ENCODE measurements at places on chromosomes 11 and 22.

- no peak for DNase-seq
These were observed 90.0 kb downstream of the PRMT3 start for GRCh38 chr11:20477418-20478090.

DNA sequence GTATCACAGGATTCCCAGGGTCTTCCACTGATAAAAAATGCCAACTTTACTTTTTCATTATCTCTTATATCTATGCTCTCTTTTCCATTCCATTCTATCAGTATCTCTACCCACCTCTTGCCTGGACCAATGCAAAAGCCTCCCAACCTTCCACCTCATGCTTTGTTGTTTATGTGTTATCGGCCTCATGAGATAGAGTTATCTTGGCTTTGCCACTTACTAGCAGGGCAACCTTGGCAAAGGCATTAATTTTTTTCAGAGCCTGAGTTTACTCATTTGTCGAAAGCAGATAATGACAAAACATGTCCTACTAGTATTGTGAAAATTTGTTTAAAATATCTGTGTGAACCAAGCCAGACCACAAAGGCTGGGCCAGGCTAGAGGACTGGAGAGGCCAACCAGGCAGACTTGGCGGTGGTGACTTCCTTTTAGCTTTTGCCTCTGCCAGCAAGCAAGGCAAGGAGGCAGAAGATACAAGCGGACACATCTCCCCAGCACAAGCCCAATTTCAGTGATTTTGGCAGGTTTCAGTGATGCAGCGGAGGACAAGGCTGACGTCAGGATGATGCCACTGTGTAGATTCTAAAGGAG is 106.9 kb downstream of the ADAMTS15 start:
- DNase-seq: no peak

DNA sequence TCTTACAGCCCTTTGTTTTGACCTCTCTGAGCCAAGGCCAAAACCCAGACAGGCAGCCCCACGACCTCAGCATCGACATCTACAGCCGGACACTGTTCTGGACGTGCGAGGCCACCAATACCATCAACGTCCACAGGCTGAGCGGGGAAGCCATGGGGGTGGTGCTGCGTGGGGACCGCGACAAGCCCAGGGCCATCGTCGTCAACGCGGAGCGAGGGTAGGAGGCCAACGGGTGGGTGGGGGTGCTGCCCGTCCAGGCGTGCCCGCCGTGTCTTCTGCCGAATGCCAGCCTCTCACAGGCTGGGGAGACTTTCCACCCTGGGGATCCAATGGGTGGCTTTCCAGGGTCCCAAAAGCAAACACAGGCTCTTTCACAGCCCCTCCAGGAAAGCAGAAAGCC is 37.1 kb upstream of the PPP6R3 start:
- DNase-seq: no peak

DNA sequence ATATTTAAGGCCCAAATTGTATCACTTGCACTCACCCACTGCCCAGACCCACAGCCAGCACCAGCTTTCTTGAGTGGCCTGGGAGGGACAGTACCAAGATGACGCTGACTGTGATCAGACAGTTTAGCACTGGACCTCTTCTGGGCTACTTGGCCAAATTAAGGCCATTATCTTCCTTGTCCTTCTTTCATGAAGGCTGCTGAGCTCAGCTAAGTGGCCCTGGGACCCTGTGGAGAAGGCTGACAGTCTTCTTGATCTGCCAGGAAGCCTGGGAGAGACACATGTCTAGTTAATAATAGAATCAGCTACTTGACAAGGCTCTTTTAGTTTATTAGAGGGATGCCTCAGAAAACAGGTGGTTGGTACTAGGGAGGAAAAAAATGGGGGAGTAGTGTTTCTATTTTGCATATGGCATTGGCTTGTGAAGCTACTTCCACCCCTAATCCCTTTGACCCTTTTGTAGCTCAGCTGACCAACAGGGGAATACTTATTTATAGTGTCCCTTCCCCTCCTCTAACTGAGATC is 127.9 kb upstream of the NTM start:
- DNase-seq: no peak

DNA sequence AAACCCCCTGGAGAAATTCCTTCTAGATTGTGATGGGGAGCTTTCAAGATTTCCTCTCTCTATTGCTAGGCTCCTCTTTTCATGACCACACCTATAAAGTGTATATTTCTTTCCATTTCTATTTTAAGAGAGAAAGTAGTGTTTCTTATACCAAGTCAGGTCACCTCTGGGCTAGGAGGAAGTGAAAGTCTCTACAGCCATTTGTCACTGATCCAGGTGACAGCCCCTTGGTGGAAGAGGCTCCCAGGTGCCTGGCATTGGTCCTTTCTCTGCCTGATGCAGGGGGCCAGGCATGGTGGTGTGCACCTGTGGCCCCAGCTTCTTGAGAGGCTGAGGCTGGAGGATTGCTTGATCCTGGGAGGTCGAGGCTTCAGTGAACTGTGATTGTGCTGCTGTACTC is 64.7 kb downstream of the DHCR7 start:
- no peak for DNase-seq

GRCh38 chr11:808427-809286 is 1.1 kb upstream of the RPLP2 start:
- DNase-seq: no peak

- DNase-seq: no peak
These were observed 7.2 kb downstream of the SUN2 start for GRCh38 chr22:38748487-38749136.

GRCh38 chr11:7204778-7205177 is 46.9 kb upstream of the SYT9 start:
- DNase-seq: peak; percentile 74

DNA sequence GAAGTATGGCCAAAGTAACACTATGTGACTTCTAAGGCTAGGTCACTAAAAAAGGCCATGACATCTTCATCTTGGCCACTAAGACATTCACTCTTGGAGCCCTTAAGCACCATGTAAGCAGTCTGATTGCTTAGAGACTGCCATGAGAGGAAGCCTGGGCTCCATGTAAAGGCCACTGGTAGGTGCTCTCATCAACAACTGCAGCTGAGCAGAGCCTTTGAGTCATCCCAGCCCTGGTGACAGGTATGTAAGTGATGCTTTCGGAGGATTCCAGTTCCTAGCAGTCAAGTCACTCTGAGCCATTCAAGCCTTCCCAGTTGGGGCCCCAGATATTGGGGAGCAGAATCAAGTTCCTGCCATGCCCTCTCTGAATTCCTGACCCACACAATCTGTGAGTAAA is 26.2 kb downstream of the GAB2 start:
- DNase-seq: no peak

DNA sequence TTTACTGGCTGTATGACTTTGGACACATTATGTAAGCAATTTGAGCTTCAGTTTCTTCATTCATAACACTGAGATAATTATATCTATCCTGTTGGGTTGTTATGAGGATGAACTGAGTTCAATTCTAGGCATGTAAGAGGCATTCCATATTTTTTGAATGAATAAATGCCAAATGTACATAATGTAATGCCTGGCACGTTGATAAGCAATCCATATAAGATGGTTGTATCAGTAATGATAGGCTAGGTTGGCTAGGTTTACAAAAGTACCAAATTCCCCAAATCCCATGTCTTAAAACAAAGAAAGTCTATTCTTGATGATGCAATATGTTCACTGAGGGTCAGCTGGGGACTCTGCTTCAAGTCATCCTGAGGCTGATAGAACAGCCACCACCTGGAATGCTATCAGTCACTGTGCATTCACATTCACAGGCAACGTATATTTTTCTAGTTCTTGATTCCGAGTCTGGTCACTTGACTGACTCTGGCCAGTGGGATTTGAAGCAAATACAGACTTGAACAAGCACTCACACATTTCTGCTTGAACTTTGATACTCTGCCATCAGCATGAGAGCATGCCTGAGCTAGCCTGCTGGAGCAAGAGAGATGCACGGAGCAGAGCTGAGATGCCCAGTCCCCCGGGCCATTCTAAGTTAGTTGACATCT is 104.0 kb upstream of the TIMP3 start:
- no peak for DNase-seq

DNA sequence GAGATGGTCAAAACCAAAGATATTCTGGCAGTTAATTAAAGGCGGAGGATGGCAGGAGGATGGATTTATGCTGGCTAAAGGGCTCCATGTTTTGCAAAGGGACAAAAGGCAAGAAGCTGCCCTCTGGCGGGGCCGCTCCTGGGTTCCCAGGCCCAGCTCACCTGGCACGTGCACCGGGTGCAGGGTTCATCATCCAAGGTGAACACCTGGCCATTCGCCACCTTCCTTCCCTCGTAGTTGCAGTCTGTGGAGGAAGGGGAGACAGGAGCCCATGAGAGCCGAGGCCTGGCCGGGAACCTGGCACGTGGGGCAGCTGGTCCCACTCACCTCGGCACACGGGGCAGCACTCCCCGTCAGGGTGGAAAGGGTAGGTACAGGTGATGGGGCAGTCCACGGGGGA is 23.8 kb downstream of the PGA5 start:
- DNase-seq: no peak

GRCh38 chr11:119714189-119714588 is 14.8 kb downstream of the NECTIN1 start:
- DNase-seq: no peak

DNA sequence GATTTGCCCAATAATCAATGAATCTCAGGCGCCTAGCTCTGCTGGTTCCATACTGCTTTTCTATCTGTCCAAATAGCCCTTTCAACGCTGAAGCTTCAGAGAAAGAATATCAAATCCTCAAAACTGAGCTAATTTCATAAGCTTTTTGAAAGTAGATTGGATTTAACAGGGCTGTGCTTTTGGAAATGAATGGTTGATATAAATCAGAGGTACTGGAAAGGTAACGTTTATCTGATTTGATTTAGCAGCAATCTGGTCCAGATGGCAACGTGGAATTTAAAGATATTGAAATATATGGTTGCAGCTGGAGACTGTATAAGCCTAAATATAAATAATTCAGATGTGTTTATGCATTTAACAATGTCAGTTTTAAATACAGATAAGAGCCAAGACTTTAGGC is 229.5 kb upstream of the MPPED2 start:
- no peak for DNase-seq

DNA sequence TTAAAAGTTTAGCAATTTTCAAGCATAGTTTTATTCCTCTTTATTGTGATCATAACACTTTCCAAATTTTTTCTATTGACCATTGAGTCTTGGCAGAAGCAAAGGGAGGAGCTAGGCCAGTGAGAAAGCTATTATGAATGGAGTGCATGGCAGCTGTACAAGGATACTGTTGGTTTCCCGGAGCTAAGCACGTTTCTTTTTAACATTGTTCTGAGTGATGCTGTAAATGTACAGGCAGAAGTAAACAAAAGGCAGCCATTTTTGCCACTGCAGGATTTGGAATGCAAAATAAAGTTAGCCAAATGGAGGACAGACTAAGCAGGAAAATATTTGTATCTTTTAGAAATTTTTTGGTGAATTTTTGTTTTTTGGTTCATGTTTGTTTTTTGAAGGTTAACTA is 16.2 kb downstream of the CBL start:
- DNase-seq: peak; percentile 5

- DNase-seq: no peak
These were observed 17.4 kb downstream of the CABIN1 start for GRCh38 chr22:24028533-24028932.

GRCh38 chr22:35821654-35822053 is 104.0 kb downstream of the APOL5 start:
- no peak for DNase-seq

- no peak for DNase-seq
These were observed 8.6 kb downstream of the INPPL1 start for GRCh38 chr11:72233056-72233772.

DNA sequence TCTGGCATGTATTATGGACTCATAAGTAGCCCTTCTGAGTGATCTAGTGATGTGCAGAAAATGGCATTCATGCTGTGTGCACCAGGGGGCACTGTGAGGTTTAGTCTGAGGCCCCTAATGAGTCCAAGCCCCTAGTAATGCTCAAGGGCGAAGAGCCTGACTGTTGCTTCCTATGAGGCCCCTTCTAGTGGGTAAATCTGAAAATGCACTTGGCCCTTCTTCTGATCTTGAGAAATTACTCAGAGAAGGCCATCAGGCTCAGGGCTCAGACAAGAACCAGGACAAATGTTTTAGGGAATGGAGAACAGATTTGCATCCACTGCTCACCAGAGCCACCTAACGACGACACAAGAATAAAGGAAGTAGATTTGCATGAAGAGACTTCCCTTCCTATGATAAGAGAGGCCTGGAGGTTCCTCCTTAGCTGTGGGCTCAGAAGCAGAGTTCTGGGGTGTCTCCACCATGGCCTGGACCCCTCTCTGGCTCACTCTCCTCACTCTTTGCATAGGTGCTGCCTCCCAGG is 75.8 kb downstream of the GGTLC2 start:
- DNase-seq: peak; percentile 51

GRCh38 chr11:79390477-79390876 is 50.4 kb downstream of the TENM4 start:
- DNase-seq: no peak

DNA sequence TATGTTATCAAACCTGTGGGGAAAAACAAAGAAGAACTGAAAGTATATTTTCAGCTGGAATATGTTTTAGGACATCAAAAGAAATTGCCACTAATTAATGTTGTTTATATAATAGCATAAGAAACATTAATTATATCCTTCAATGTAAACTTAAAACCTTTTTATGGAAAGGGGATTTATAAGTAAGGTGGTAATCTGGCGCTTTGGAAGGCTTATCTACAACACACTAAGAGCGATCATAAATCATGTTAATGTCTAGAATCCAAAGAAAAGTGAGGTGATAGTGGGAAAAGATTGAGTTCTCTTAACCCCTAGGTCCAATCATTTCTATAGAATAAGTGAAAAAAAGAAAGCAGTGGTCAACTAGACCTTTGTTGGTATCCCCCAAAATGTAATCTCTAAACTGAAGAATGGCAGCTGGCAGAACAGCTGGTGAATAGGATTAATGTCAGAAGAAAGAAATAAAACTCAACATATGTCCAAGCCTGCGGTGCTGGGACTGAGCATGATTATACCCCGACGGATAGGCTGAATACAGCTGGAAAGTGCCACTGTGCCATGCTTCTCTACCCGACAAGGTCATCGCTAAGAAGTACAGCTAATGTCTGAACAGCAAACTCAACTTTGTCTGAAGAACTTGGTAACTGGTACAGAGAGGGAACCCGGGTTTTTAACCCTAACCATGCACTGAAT is 64.0 kb downstream of the SOX6 start:
- no peak for DNase-seq

GRCh38 chr11:95242845-95243605 is 12.0 kb upstream of the SESN3 start:
- DNase-seq: no peak

DNA sequence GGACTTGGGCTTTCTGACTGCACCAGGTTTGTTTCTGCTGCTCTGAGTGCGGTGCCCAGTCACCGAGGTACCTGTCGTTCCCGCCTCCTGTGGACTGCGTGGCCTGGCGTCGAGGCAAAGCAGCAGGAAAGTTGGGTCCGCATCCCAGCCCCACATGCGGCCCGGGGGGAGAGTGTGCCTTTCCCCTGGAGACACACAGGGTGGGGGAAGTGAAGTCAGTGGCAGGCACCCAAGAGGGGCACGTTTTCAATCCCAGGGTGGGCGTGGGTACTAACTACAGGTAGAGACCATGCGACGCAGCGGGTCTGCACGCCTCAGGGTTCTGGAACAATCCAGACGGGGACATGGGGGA is 25.3 kb upstream of the GRAMD4 start:
- no peak for DNase-seq
